ENCODE measurements at places on chromosomes 4 and X.

DNA sequence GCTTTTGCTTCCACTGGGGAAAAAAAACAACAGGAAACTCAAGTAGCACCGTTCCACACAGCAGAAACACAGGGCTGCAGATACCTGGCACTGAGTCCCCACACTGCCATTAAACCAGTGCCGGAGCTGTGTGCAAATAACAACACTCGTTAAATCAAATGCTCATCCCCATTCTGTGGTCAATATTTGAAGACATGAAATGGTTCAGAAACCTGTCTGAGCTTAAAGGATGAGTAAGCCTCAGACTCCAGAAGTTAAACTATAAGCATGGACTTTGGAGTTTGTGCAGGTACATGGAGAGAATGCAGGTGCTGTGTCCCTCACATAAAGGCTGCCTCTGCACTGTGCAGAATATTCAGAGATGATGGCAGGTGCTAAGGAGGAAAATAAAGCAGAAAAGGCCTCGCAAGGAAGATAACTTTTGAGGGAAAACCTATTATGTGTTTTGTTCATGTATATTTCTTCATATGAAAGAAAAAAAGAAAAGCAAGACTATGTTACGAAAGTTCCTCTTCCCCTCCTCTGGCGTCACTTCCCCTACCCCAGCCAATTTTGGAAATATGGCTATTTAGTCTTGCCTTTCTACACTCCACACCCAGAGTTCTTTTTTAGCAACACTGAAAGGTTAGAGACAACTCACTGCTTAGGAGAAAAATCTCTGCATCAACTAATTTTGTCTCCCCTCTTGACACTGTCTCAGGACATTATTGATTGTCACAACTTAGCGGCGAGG lies 4.6 kb downstream of the MPP1 start:
- DNase-seq = no peak

GRCh38 chrX:134865682-134866255 lies 125.0 kb upstream of the SMIM10 start:
- no peak for DNase-seq

- no peak for DNase-seq
Observed at GRCh38 chrX:112003909-112004308, 78.7 kb downstream of the TRPC5 start.

- no peak for DNase-seq
Observed at GRCh38 chr4:185523862-185524261, 11.4 kb downstream of the PDLIM3 start.

DNA sequence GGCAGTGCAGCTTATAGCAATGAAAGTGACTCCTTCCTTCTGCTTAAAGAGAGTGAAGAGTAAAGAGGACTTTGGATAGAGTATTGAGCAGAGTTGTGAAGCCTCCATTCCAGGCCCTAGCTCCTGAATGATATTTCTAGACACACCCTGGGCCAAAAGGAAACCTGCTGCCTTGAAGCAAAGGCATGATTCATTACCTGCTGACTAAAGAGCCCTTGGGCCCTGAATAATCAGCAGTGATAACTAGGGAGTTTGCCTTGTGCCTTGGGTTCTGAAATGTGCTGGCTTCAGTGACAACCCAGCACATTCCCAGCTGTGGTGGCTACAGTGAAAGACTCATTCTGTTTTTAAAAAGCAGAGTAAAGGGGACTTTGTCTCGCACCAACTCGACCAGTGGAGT lies 49.2 kb downstream of the STPG2 start:
- DNase-seq = no peak

GRCh38 chr4:183554878-183555585 lies 50.2 kb downstream of the ING2 start:
- DNase-seq = no peak

GRCh38 chrX:2889045-2889605 lies 40.0 kb downstream of the ARSD start:
- DNase-seq = no peak

DNA sequence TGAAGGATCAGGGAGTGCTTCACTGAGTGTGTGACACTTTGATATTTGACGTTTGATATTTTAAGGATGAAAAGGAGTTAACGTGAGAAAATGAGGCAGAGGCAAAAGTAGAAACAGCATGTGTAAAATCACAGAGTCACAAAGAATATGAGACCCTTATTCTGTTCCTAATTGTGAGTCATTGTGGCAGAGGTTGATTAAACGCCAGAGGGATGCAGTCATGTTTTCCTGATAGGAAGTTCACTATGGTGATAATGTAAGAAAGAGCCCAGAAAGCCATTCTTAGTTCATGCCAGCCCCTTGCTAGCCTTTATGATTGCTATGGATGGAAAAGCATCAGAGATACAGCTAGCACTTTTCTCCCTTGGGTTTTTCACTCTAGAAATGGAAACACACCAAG lies 33.5 kb upstream of the IGSF1 start:
- no peak for DNase-seq

DNA sequence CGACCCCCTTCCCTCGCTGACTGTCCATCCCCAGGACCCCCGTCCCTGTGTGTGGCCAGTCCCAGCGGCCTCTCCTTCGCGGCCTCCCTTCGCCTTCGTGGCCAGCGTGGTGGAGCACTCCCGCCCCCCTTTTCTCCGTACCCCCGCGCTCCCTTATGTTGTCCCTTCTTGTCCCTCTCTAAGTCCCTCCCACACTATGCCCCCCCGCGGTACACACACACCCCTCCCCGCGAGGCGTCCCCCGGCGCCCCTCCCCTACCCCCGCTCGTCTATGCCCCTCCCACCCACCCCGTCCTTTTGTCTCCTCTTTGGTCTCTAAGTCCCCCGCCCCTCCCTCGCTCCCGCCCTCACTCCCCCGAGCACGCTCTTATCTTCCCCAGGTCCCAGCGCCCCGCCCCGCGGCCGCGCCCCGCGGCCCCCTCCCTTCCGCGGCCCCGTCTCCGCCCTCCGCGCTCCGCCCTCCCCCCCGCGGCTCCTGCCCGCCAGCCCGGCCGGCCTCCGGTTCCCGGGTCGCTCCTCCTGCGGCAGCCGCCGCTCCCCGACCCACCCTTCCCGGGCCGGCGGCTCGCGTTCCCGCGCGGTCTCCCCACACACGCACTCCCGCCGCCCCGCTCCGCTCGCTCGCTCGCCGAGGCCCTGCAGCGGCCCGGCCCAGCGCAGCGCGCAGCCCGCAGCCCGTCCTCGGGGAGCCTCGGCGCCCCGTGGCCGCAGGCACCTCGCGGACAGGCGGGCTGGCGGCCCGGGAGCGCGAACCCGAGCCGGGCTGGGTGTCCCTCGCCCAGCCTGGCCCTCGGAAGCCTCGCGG lies 26.3 kb downstream of the UTP14A start:
- peak; percentile 89 for DNase-seq

- peak; percentile 24 for DNase-seq
Observed at GRCh38 chr4:11428899-11429698, 405 bp upstream of the HS3ST1 start.

DNA sequence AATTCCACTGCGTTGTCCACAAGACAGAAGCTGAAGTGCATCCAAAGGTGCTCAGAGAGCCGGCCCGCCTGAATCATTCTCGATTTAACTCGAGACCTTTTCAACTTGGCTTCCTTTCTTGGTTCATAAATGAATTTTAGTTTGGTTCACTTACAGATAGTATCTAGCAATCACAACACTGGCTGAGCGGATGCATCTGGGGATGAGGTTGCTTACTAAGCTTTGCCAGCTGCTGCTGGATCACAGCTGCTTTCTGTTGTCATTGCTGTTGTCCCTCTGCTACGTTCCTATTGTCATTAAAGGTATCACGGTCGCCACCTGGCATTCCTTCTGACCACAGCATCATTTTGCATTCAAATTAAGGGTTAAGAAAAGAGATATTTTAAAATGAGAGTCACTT lies 115.5 kb downstream of the NFKB1 start:
- DNase-seq = no peak

GRCh38 chrX:87664381-87664780 lies 146.8 kb downstream of the KLHL4 start:
- no peak for DNase-seq

DNA sequence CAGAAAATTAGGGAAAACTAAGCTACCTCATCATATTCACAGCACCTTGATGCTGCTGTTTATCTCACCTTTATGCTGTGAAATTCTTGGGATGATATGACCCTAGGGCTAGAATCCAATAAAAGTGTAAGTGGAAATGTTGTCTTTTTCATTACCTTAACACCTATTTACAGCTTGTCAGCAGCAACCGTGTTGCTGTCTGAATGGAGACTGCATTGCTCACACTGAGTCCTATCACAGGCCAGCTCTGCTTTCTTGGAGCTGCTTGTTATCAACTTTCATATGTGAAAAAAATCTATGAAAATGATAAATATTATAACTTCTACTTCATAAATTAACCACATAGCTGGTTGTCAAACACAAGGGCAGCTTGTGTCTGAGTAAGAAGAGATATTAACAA lies 789.5 kb downstream of the TECRL start:
- no peak for DNase-seq

GRCh38 chr4:675036-675882 lies 917 bp downstream of the MYL5 start:
- DNase-seq = no peak

- no peak for DNase-seq
Observed at GRCh38 chrX:103155201-103155600, 59.7 kb upstream of the BEX4 start.

DNA sequence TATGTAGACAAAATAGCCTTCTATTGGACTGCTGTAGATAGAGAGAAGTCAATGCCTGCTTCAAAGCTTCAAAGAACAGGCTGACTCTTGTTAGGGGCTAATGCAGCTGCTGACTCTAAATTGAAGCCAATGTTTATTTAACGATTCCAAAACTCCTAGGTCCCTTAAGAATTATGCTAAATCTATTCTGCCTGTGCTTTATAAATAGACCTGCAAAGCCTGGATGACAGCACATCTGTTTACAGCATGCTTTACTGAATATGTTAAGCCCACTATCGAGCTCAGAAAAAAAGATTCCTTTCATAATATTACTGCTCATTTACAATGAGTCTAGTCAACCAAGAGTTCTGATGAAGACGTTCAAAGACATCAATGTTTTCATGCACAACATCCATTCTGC lies 54.8 kb upstream of the RBMXL3 start:
- DNase-seq = no peak

DNA sequence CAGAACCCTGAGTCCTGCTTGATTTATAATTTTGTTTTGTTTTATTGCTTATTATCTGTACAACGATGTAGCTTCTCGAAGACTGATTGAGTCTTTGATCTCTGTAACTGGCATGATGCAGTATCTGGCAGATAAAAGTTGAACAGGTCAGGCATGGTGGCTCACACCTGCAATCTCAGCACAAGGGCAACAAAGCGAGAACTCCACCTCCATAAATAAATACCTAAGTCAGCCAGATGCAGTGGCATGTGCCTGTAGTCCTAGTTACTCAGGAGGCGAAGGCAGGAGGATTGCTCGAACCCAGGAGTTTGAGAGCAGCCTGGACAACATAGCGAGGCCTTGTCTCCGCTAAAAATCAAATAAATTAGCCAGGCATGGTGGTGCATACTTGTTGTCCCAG lies 15.7 kb upstream of the WDR19 start:
- no peak for DNase-seq

DNA sequence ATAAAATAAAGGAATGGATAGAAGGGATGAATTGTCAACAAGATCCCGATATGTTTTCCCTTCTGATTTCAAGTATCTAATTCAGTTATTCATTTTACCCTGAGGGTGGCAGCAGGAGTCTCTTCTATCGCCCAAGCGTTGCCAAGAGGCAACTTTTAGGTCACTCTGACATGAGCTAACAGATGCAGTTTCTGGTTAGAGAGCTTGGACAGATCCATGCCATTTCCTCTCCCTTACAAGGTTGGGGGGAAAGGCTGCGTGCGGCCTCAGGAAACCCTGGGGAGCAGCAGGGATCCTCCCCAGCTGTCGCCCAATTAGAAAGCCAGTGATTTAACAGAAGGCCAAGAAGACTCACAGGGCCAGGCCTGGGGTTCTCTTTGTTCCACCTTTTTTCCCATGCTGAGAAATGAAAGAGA lies 35.3 kb upstream of the WAS start:
- DNase-seq = peak; percentile 53

DNA sequence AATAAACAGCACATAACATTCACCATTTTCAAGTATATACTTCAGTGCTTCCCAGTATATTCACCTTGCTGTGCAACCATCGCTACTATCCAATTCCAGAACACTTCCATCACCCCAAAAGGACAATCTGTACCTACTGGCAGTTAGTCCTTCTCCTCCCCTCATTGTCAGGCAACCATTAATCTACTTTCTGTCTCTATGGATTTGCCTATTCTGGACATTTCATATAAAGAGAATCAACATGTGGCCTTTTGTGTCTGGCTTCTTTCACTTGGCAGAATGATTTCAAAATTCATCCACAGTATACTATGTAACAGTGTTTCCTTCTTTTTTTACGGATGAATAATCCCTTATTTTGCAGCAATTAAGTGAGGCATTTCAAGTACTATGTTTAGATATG lies 189.4 kb downstream of the FBXW7 start:
- DNase-seq = no peak

DNA sequence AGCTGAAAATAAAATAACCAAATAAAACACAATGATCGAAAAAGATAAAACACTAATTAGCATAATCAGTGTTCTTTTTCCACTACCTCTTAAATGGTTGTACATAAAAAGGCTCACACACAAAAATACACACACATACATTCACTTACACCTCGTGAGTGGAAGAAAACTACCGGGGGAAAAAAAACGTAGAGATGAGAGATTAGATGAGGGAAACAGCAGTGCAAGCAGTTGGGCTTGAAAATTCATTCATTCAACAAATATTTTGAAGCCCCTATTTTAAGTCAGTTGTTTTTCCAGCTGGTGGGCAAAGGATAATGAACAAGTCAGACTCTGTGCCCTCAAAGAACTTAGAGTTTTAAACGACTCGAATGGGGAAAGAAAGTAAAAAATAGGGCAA lies 1.0 kb downstream of the TBCK start:
- peak; percentile 28 for DNase-seq

- no peak for DNase-seq
Observed at GRCh38 chr4:25654971-25655963, at the start of gene SLC34A2. Gene SLC34A2 (plus strand): TSS chr4:25655851. CDS start chr4:25662501, 6,650 bp downstream.

DNA sequence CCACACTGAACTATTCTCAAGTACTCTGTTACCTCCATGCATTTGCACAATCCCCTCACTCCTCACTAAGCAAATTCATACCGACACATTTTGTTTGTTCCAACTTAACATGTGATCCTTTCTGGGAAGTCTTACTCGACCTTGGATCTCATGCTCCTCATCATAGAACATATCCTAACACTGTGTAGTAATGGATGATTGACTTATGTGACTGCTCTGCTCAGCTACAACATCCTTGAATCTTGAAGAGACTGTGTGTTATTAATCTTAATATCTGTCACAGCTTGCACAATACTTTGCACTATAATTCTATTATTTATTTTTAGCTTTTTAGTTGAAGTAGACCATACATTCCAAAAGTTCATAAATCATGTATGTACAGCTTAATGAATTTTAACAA lies 23.9 kb upstream of the TRPC3 start:
- DNase-seq = no peak

DNA sequence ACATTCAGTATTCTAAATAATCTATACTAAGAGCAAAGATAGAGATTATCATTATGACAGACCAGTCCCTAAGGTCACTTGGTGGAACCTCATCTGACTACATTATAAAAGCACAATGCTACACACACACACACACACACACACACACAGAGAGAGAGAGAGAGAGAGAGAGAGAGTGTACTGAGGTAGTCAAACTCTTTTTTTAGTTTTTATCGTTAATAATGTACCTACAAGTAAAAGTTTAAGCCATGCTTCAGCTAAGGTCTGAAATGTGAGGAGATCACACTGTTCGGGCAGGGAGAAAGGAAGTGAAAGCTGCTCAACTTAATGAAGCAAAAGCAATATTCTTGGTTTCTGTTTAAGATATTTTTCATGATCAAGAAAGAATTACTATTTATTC lies 75.8 kb upstream of the CCDC160 start:
- no peak for DNase-seq

Data from CD4-positive, alpha-beta T cell treated with Interferon alpha-2 for 1 hour (primary cell).